CD4-positive, alpha-beta T cell treated with Interleukin-2 at 100 ng/mL for 4 hours (primary cell): ENCODE measurements at places on chromosomes 7 and 10.

GRCh38 chr10:8455181-8455580 is 400.7 kb downstream of the GATA3 start:
- DNase-seq, result no peak

GRCh38 chr7:137656850-137657232 is 189.9 kb downstream of the DGKI start:
- no peak for DNase-seq

DNA sequence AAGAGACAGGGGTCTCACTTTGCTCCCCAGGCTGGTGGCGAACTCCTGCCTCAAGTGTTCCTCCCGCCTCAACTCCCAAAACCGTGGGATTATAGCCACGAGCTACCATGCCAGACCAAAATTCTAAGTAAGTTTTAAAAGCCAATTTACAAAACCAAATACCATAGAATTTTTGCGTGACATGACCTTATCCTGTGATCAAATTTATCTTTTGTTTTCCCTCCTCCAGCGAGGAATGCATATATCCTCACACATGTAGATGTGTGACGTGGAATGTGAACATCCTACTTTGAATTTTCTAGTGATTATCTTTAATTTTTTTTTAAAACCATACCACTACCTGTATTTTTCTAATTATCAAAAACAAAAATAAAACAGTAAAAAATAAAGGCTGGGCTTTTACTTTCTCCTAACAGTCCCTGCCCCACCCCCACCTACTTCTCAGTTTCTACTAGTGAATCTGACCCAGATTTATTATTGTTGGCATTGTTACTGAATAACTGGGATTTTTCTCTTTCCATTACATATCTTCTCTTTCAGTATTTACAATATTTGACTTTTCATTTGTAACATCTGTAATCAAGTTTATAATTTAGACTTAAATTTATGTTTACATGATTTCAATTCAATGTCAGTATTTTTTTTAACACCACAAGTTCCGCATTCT is 26.0 kb downstream of the CYTH3 start:
- no peak for DNase-seq

DNA sequence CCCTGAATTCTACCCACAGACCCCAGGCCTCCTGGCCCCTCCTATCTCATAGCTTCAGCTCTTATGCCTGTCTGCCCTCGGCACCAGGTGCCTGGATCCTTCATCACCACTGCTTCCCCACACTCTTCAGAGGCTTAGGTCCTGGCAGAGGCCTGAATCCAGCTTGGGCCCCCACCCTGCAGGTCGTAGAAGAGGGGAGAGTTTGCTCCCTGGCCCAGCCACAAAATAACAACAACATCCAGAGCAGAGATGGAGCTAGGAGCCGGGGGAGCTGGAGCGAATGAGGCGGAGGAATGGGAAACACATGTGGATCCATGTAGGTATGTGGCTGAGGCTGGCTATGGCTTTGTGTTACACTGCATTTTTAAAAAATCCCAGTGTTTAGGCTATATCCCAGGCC is 7.8 kb upstream of the OPN4 start:
- no peak for DNase-seq

DNA sequence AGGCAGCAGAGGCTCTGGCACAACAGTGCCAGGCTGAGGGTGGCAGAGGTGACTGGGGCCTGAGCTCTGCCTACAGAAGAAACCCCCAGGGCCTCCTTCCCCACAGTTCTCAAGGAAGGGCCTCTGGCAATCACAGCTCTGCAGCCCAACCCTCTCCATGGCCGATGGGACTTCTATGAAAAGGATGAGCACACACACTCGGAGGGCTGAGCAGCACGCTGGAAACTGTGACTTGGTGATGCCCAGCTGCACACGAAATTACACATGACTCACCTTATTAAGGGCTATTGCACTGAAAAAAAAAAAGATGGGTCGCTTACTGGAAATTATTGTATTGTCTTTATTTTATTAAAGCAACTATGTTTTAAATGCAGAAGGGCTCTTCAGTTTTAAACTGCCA is 42.9 kb upstream of the LRRC18 start:
- no peak for DNase-seq

DNA sequence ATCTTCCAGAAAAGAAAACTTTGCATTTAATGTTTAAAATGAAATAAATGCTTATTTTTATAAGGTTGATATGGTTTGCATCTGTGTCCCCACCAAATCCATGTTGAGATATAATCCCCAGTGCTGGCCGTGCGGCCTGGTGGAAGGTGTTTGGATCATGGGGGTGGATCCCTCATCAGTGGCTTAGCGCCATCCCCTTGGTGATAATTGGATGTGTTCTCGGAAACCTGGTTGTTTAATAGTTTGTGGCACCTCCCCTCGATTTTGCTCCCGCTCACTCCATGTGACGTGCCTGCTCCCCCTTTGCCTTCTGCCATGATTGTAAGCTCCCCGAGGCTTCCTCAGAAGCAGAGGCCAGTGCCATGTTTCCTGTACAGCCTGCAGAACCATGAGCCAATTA is 2.4 kb upstream of the MTPAP start:
- no peak for DNase-seq

DNA sequence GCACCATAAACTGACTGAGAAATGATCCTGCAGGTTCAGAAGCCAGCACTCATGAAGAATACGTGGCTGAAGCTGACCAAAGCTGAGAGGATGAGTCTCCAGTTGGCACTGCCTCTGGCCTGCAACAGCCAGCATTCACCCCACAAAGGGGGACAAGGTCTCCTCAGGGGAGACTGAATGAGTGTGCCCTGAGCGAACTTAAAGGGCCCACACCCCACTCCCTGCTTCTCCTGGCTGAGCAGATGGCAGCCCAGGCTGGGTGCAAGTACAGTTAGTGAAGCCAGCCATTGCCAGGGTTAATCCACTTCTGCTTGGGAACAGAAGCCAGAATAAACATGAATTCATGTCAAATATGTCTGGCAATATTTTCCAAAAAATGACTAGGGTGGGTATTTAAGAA is 98.1 kb downstream of the PPP1R17 start:
- no peak for DNase-seq

- no peak for DNase-seq
Observed at GRCh38 chr7:116445447-116446211, 53.9 kb upstream of the CAV2 start.

- DNase-seq, result no peak
Observed at GRCh38 chr7:85135977-85136376, 50.9 kb downstream of the SEMA3D start.

- no peak for DNase-seq
Observed at GRCh38 chr7:121604627-121605316, 208.7 kb upstream of the FAM3C start.

- DNase-seq, result no peak
Observed at GRCh38 chr7:23372611-23373010, 73.5 kb downstream of the MALSU1 start.

DNA sequence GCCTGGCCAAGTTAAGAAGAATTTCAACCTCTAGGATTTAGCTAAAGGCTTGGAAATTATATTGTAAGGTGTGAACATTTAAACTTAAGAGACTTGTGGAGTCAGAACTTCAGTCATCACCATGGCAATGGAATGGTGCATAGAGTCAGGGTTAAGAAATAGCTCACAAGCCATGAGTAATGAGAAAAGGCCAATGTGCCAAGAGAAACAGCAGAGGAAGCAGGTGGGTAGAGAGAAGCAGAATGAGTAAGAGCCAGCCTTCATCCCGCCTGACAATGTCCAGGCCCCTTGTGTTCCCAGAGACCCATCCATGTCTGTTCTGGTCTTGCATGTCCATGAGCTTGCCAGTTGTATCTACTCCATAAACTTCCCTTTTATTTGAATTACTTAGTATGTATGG is 62.6 kb upstream of the TBX20 start:
- no peak for DNase-seq

- DNase-seq, result no peak
Observed at GRCh38 chr7:79471699-79472098, 18.2 kb upstream of the MAGI2 start.

GRCh38 chr10:16016688-16017087 is 156.4 kb upstream of the MINDY3 start:
- DNase-seq, result no peak

DNA sequence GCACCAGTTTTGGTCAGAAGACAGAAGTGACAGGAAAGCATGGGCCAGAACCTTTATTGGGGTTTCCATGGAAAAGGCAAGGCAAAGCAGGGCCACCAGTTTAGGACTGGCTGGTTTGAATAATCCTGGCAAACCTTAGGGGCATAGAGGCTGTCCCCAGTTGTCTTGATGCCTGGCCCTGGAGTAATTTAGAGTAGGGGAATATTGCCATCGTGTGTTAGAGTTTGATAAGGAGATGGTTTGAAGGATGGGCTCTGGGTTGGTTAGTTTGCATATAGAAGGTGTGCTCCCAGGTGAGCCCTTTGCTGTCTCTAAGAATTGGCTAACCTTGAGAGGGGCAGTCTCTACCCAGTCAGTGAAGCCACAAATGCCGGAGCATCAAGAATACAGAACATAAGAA is 79.6 kb downstream of the ZNF777 start:
- DNase-seq, result no peak

- DNase-seq, result no peak
Observed at GRCh38 chr7:51613911-51614357, 297.3 kb upstream of the COBL start.

DNA sequence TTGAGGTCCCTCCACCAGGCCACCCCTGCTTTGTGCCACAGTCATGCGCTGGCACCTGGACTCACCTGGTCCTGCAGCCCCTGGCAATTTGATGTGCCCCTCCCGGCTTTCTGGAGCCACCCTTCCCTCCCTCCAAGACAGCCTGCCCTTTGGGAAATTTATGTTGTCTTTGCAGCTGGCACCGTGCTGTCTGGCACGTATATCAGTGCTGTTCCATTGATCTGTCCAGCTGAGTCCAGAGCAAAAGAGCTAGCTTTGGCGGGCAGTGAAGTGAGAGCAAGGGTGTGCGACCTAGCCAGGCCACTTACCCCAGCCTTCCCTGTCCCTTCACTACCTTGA is 5.7 kb downstream of the RARRES2 start:
- no peak for DNase-seq

GRCh38 chr7:463817-464453 is 55.7 kb downstream of the PDGFA start:
- DNase-seq, result no peak

DNA sequence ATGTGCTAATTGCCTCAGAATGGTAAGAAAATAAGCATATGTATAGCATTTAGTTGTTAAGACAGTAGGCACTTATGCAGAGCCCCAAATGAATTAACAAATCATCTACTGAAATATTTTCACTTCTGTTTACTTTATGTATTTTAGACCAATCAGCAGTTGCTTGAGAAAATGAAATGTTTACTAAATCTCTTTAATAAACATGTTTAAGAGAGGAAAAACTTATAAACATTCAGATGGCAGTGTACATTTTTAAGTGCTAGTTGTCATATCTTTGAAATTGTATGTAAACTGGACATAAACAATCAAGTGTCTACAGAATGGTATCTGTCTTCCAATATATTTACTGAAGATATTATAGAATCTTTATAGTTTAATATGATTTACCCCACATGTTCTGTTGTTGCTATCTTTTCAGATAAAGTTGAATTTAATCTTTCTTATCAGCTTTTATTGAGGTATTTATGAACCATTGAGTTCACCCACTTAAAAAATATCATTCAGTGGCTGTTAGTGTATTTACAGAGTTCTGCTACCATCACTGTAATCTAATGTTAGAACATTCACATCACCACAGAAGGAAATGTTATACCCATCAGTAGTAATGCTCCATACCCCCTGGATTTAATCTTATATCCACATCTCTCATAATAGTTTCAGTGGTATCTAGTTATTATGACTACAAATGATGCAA is 264.3 kb downstream of the ADK start:
- DNase-seq, result no peak

GRCh38 chr10:32409741-32410140 is 36.2 kb upstream of the CCDC7 start:
- no peak for DNase-seq

DNA sequence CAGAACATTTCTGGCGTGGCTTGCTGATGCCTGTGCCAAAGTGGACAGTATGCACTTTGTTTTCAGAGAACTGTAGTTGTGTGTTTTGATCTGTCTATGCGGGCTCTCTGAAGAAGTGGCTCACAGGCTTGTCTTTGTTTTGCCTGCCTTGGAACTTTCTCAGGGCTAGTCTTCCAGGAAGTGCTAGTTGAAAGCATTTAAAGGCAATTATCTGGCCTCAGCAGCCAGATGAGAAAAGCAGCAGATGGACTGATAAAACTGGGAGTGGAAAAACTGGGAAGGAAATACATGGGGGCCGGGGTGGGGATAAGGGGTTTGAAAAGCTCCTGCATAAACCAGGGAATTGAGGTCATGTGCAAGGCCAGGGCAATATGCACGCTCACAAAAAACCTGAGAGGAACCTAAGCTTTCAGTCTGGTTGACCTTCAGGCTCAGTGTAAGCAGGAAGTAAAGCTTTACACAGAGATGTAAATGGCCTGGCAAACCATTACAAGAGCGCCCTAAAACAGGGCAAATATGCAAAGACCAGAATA is 94.5 kb downstream of the ZNF33B start:
- no peak for DNase-seq

DNA sequence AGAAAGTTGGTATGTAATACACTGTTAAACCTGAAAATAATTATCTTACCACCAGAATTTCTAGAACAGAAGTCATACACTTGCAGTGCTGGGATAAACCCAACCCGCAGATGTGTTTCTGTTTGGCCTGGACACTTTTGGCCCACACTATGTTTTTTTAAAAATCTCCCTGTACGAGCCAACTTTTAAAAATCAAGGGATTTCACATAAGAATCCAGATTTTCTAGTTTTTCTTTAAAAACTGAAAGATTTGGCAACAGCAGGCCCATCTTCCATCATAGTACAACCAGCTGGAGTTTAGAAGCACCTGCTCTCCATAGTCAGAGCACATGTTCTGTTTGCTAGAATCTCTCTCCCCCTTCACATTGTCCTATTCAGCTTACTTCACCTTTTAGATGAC is 74.0 kb downstream of the TLL2 start:
- no peak for DNase-seq

GRCh38 chr10:21530168-21530567 is 3.9 kb upstream of the MLLT10 start:
- no peak for DNase-seq

- DNase-seq, result no peak
Observed at GRCh38 chr7:81260152-81260551, 341.3 kb upstream of the SEMA3C start.

- no peak for DNase-seq
Observed at GRCh38 chr10:132967540-132967939, 25.2 kb upstream of the CFAP46 start.

DNA sequence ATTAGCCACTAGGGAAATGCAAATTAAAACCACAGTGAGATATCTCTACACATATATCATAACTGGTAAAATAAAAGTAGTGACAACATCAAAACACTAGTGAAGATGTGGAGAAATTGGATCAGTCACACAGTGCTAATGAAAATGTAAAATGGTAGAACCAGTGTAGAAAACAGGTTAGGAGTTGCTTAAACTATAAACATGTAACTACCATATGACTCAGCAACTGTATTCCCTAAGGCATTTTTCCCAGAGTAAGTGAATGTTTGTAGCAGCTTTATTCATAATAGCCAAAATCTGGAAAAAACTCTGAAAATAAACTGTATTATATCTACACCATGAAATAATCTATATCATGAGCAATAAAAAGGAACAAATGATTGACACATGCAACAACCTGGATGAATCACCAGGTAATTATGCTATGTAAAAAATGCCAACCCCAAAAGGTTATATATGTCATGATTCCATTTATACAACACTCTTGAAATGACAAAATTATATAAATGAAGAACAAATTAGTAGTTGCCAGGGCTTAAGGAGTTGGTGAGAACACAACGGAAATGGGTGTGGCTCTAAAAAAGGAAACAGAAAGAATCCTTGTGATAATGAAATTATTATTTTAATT is 22.8 kb downstream of the SLC25A40 start:
- DNase-seq, result no peak
